HCEC 1CT (cell line): ENCODE measurements at places on chromosomes 7 and 10.
A peak's percentile ranks its signal among the peaks of the same experiment; 100 is the strongest.

DNA sequence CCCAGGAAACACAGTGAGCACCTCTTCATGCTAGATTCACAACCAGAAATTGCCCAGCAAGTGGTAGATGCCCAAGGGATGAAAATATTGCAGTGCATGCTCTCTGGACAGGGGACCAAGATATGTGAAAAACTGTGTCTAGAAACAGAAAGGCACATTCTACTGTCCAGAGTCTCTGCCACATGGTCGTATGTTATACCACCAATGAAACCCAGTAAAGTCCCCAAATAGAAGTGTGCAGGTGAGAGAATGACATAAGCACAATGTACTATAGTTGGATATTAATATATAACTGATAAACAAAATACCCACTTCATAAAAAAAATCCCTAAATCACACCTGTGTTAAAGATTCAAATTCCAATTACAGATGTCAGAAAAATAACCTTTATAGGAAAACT, 43.8 kb downstream of the RASGEF1A start:
- no peak for DNase-seq

GRCh38 chr10:125871338-125871737, 9.8 kb downstream of the DHX32 start:
- no peak for DNase-seq

- DNase-seq, result no peak
These were observed 187.7 kb upstream of the KLF6 start for GRCh38 chr10:3972460-3973301.

GRCh38 chr10:124565565-124566221, 104.1 kb downstream of the LHPP start:
- no peak for DNase-seq

DNA sequence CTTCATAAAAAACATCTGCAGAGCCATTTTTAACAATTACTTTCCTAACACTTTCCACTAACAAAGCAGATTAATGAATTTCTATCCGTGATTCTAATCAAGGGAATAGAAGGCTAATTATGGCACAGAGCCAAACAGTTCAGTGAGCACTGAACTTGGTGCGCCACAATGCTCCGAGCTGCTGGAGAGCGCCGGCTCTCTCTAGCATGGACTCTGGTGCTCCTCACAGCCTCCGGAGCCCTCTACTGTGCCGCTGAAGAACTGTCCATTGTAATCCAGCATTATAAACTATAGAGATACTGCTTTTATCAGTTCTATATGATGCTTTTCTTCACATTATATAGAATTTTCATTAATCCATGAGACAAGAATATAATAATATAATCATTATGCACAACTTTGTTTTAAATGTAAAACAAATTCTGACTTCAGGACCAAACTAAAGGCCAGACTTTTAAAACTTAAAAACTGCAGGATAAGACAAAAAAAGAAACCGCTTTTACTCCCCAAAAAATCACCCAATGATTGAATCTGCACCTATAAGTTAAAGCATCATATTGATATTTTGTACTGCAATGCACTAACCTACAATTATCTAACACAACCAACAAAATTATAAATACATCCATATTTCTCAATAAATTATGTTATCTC, 123.6 kb downstream of the RNF32 start:
- peak; percentile 77 for DNase-seq

DNA sequence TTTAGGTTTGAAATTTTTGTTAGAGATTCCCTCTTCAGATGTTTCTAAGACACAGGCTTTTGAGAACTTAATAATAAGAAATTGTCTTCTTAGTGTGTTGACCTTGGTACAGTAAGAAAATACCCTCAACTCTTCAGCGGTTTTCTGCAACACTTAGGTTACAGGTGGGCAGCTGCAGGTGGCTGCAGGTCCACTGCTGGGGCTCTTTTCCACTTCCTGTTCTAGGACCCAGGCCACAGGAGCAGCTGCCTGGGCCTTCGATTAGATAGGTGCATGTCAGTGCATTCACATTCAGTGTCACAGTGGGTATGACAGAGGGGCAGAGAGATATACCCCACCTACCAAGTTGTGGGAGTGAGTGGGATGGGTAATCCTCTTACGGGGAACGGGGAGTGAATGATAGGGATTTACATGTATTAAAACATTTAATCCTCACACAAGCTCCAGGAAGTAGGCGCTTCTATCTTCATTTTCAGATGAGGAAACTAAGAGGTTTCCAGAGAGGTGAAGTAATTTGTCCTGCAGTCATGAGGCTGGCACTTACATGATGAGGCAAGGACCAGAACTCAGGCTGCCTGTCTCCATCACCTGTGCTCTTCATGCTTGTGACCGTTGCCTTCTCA, 20.2 kb upstream of the SUV39H2 start:
- DNase-seq, result no peak

DNA sequence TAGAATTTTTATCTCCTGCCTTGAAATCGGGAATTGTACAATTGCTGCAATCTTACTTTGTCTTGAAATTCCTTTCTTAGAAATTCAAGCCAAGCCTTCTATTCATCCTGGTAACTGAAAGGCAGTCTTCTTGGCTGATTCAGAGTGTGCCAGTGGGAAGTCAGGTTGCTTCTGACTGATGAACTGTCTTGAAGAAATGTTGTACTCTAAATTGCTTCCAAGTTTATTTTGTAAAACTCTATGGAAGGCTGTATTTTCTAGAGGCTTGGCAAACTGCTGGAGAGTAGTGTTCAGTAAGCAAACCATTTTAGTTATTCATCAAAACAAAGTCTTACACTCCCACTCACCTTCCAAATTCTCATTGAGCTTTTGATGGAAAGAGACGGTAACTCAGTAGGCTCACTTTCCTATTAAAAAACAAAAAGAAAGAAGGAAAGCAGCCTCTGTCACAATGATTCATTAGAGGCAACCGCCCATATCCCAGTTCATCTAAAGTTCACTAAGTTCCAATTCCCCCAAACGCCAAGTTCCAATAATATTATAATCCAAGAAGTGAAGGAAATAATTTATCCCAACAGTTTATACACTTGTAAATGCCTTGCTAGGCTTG, 187.9 kb upstream of the MALRD1 start:
- DNase-seq, result no peak

DNA sequence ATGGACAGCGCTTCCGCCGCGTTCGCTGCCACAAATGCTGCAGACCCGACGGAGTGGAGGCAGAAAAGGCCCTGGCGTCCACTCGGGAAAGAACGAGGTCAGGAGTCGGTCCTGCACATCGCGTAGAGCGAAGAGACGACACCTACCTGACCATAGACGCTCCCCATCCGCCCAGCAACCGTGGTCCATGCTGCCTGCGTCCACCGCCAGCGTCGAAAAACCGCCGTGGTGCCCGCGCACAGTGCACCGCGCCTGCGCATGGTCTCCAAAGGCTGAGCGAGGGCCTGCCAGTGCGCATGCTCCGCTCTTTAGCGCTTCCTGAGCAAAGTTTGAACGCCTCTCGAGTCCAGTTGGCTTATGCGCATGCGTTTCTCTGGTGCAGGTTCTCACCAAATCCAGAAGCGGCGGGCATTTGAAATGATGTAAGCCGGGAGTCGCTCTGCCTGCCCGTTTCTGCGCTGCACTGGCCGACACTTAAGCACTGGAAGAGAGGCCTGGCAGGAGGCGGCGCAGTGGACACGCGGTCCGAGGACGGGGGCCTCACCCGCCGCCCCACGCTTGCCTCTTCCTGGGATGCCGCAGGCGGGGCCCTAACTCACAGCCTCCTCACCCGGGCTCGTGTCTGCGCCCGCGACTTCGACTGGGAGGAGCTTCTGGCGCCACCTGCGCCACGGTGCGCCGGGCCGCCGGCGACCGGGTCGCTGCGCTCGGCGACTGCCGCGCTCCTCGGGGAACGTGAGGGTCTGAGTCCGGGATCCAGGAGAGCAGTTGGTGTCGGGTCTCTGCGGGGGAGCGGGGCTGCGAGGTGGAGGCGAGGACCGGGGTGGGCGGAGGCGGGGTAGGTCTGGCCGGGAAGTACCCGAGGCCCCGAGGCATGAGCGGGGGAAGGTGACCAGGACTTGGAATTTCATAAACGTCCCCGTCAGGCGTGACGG, at the start of gene FAM24B:
TSS of gene FAM24B (minus strand) at position 243 of the 935 bp plus-strand sequence. CDS start 29,066 bp downstream, outside the sequence.
- peak; percentile 98 for DNase-seq

DNA sequence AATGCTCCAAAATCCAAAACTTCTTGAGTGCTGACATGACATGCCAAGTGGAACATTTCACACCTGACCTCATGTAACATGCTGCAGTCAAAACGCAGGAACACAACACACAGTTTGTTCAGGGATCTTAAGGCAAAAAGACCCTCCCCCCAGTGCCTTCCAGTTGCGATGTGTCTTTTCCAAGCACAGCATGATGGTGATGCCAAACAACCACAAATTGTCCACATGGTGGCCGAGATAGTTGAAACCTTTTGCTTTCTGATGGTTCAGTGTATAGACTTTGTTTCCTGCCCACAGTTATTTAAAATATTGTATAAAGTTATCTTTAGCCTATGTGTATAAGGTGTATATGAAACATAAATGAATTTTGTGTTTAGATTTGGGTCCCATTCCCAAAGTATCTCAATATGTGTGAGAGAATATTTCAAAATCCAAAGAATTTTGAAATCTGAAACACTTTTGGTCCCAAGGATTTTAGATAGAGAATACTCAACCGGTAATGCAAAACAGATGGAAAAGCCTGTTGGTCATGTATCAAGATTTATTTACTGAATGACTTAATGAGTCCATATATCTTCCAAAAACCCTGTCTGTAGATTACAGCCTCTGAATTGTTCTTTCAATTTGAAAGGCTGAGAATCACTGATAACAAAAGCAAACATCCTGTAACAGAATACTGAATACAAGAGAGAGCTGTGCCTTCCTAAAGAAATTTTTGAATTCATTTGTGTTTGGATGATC, 93.4 kb upstream of the OIT3 start:
- DNase-seq, result no peak

- no peak for DNase-seq
These were observed 93.4 kb downstream of the RNF216 start for GRCh38 chr7:5687936-5688630.

DNA sequence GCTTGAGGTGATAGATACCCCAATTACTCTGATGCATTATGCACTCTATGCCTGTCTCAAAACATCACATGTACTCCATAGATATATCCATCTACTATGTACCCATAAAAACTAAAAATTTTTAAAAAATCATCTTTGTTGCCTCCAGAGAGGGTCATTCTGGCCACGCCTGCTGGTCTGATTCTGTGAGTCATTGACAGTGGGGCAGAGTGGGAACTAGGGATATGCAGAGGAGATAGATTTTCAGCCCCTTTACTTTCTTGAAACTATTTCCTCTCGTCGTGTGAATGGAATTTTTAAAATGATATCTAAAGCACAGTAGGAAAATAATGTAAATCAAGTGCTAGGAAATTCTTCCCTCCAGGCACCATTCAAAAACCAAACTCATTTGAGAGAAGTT, 715.0 kb upstream of the NRP1 start:
- no peak for DNase-seq

GRCh38 chr7:3013975-3014792, 29.5 kb downstream of the CARD11 start:
- DNase-seq, result no peak

DNA sequence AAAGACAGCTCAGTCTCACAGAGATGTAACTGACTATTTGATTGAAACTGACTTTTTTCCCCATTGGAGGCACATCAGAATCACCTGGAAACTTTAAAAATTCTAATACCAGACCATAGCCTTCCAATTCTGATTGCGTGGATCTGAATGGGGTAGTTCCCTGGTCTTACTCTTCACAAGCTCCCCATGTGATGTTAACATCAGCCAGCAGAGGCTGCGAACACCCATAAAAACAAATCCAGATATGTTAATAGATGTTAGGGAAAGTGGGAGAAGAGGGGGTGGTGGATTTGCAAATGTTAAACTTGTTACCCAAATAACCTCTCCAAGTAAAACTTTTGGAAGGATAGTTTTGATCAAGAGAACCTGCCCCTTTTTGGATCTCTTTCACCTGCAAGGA, 1133.4 kb downstream of the CNTNAP2 start:
- peak; percentile 12 for DNase-seq

GRCh38 chr7:131849472-131849871, 293.0 kb upstream of the PODXL start:
- DNase-seq, result no peak

GRCh38 chr10:82653244-82654155, 778.5 kb downstream of the NRG3 start:
- DNase-seq, result no peak

GRCh38 chr10:111887266-111887665, 296.3 kb downstream of the GPAM start:
- no peak for DNase-seq

- DNase-seq, result no peak
These were observed 3.2 kb downstream of the HTRA1 start for GRCh38 chr10:122464586-122464985.

DNA sequence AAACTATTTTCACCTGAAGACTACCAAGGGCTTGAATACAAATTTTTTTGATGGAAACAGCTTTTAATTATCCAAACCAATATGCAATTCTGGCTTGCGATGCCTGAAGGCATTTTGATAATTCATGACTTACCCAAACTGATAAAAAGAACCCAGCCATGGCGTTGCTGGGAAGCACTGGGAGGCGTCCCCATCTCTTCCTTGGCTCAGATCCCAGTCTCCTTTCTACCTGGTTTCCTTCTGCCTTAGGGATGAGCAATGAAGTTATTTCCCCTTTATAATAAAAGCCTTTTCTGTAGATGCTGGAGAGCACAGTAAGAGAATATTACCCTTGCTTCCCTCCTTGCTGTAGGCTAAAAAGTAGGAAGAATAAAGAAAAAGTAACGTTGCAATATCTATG, 129.1 kb upstream of the ANK3 start:
- no peak for DNase-seq

DNA sequence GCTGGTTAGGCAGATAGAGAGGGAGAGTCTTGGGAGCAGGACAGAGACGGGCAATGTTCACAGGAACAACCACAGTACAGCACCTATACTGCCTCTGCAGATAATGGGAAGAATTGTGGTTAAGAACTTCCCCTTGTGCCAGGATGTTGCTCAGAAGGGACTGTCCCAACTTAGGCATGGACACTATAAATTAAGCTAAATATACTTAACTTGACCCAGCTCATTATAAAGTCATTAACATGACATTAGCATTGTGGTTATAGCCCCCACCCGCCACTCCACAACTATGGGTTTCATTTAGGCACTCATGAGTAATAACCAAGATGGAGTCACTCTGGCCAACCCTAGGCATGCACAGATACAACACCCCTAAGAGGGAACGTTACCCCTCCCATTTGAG, 310.9 kb upstream of the NRG3 start:
- DNase-seq, result no peak

- DNase-seq, result no peak
These were observed 15.6 kb downstream of the FANK1 start for GRCh38 chr10:125911990-125912389.

GRCh38 chr7:13115157-13115772, 427.8 kb downstream of the ARL4A start:
- DNase-seq, result peak; percentile 28

DNA sequence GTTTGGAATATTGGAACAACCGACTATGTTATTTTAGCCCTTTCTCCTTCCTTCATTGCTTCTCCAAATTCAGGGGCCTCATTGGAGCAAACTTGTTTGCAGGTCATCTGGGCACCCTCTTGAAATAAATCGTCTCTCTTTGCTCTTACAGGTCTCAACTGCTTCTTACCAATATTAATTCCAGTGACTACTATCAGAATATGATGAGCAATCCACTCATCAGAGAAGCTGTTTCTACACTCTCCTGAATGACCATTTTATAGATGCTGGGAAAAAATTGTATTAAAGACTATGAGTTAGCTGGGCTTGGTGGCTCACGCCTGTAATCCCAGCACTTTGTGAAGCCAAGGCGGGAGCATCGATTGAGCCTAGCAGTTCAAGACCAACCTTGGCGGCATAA, 12.5 kb upstream of the HNRNPF start:
- peak; percentile 29 for DNase-seq

GRCh38 chr7:22865602-22865960, 42.9 kb upstream of the TOMM7 start:
- DNase-seq, result no peak
